ENCODE measurements at places on chromosomes 5 and 9.

GRCh38 chr9:91033797-91034196 lies 232.2 kb downstream of the SYK start:
- DNase-seq = no peak

DNA sequence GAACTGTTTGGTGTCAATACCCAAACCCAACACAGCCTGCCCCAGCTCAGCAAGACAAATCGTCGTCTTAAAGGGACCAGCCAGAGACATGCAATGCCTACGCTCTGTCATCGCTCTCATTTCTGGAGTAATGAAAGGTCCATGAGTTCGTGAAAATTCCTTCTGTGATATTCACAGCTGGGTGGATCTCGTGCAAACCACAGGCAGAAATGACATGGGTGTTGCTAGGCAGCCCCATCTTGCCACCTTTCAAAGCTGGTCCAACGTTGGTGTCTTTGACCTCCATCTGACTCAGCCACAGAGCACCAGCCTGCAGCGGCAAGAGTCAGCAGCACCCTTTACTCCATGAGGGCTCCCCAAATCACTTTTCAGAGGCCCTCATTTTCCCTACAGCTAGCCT lies 215.3 kb downstream of the SLIT3 start:
- DNase-seq = no peak

DNA sequence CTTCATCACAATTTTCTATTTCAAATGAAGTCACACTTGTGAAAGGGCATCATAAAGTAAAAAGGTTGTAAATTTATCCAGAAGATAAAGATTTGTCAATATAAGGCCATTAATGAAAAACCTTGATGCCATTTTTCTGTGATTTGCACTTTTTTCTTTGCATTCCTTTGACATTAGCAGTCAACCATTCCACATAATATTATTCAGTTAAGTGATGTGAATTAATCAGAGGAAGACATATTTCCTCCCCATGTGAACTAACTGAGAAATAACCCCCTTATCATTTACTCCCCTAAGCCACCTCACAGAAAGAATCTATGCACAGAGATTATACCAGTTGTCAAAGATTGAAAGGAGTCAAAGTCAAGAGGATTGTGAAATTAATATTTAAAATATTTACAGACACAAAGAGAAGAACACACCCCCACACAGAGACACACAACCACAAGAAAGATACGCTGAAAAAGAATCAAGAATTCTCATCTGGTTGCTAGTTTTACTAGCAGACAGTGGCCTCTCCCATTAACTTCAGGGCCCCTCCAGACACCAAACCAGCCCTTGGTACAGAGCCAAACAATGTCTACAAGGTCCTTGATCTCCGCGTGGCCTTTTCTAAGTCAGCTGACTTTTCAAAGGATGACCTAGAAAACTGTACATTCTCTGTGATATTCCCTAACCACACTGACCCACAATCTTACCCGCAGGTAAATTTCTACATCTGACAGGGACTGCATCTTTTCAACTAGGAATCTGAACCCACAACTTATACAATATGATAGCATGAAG lies 29.5 kb downstream of the GNAQ start:
- DNase-seq = no peak

DNA sequence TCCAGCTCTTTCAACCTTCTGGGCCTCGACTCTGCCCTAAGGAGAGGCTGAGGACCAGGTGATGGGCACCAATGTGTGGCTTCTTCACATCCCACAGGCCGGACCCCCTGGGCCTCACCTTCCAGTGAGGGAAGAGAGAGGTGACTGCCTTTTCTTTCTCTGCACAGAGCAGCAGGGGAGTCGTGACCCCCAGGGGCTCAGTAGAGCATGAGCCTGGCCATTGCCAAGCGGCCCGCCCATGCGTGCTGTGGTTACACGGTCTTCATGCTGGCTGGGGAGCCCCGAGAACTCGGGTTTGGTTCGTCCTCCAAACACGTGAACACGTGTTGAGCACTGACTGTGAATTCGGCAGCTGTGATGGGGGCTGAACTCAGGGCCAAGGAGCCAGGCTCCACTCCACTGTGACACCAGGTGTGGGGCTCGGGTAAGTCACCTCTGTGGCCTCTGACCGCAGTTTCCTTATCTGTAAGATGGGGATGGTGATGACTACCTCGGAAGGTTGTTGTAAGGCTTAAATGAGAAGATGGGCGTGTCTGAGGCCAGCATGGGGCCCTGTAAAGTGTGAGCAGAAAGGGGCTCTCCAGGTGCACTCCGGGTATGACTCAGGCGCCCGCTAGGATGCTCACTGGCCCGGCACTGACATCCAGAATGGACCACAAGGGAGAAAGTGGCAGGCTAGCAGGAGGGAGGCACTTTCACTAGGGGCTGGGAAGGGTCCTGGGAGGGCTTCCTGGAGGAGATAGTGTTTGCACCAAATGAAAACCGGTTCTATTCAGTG lies 13.4 kb upstream of the GRHPR start:
- DNase-seq = no peak

DNA sequence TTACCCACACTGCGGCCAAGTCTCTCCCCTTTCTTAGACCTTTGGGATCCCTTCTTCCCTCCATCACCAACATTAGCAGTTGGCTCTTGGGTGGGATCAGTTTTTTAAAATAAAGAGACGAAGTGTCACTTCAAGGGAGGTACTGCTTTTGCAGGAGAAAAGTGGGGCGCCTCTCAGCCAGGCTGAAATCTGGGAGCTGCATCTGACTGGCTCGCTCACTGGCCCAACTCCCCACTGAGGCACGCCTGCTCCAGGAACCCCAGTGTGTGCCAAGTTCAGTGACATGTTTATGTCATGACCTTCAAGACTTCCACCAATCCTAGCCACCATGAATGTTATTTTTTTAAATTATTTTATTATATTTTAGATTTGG lies 130.5 kb downstream of the MVB12B start:
- no peak for DNase-seq

Data from omental fat pad (tissue), 4 donors.